Subcutaneous adipose tissue (tissue), 4 donors: ENCODE measurements at places on chromosomes 3 and 15. TPM values are rescaled to one million over a fixed set of nuclear protein-coding genes. Genes with fewer than 3 reads are reported as not detected.

Gene PLXND1
- 191 TPM for total RNA-seq

Gene THBS1
- total RNA-seq, result 1,010 TPM

Gene SH3GL3
- total RNA-seq, result not detected

Gene SATB1
- 47.9 TPM for total RNA-seq

Gene CFAP100
- not detected for total RNA-seq

Gene GATM
- 28.6 TPM for total RNA-seq
